ENCODE measurements at places on chromosomes 5 and 9.

GRCh38 chr5:14156650-14157492, 13.7 kb downstream of the TRIO start:
- DNase-seq, result no peak

DNA sequence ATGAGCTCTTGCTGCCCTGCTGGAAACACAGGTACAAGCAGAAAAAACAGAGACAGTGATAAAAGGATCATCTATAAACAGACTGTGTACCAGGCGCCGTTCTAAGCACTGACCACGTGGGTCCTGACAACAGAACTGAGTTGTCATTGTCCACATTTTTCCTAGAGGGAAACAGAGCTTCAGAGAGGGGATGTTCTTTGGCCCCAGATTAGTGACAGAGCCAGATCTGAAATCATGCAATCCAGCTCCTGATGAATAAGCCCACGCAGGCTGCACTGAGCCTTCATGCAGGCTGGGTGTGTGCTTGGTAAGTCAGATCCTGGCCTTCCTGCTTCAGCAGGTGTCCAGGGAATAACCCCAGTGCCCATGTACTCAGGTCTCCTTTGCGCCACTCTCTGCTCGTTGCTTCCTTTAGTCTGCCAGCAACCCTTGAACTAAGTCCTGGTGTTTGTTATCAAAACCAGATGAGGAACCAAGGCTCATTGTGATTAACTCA, 22.8 kb upstream of the TCF7 start:
- DNase-seq, result no peak

GRCh38 chr5:101429241-101429640, 526.2 kb upstream of the ST8SIA4 start:
- DNase-seq, result no peak

DNA sequence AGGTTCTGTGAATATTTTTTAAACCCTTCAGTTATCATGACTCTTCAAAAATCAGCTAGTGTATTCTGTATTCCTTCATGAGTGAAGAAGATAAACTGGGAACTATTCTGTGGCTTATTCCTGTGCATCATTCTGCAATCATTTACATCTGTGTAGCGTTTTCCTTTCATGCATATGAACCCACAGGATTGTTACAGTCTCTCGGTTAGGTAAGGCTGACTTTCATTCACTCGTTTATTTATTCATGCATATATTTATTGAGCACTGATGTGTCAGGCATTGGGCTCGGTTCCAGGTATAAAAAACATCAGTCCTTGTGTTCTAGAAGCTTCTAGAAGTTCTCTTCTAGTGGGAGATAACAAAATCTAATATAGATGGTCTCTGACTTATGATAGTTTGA, 318.4 kb downstream of the MAN2A1 start:
- no peak for DNase-seq

DNA sequence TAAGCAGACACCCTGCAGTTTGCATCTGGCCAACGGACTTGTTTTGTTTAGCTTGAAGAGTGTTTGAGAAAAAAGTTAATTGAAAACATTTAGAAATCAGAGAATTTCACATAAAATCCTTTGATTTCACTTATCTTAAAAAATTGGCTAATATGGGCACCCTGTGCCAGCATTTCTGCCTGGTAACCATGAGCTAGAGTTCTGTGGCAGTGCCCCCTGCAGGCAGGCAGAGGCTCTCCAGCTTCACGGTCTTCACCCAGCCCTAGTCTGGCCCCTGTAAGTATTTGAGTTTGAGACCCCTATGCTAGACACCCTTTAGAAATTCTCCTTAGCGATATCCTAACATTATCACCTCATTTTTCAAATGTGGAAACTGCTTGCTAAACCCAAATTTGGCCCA, 18.8 kb upstream of the FANCC start:
- no peak for DNase-seq

DNA sequence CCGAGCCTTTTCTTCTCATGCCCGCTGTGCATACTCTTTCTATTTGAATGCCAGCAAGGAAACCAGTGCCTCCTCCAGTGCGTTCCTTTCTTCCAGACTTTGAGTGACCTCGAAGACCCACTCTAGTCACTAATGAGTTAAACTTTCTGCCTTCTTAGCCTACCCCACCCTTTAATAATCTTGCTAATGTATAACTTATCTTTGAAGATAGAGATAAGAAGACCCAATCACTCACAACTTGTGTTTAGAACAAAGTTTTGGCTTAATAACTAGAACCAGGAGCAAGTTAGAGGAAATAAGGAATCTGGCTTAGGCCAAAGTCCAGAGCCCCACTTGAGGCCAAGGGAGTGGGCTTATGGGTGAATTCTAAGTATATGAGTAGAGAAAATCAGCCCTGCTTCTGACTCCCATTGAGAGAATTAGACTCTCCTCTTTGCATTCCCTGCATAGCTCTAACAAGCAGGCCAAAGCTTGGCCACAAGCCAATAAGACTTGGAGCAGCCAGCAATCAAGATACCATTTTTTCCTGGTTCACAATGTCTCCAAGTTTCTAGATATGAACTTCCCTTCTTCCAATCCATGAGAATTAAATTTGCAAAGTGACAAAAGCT, 181.5 kb upstream of the PIK3R1 start:
- DNase-seq, result peak; percentile 63

- no peak for DNase-seq
These were observed 70.6 kb downstream of the SPIN1 start for GRCh38 chr9:88458716-88459465.

- DNase-seq, result no peak
These were observed 20.4 kb upstream of the ZBTB43 start for GRCh38 chr9:126784401-126784800.

GRCh38 chr5:76542887-76543690, 80.1 kb downstream of the F2RL2 start:
- no peak for DNase-seq

DNA sequence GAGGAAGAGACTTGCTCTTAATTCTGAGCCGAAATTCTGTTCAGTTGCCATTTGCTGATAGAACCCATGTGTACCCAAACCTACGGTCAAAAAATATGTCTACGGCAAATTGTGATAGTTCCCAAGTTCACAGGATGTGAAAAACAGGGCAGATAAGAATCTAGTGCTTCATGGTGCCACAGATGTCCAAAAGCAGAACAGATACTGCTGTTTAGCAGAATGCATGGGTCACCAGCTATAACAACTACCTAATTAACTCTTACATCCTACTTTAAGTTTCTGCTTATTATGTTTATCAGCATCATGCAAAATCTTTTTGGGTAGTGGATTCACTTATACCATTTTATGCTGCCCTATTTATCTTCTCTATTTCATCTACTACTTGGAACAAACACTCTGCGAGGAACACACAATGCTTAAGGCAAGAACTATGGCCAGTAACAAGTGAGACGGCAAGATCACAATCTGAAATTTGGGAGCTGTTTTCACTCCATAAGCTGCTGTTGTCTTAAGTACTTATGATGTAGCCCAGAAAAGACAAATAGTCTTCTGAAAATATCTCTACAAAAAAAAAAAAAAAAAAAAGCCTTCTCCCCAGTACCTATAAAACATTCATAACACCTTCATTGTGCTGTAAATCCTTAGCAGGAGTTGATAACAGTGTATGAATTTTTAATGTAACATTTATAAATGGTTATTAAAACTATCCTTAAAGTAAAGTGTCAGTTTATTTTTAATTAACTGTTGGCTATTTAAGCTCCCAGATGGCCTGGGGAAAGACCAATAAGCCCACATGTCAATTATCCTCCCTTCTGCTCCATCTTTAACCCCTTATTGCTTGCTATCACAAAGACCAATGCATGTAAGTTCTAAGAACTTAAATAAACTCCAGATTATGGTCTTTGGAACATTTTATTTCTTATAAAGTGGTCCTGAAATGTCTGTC, 232.3 kb downstream of the TLR4 start:
- no peak for DNase-seq

DNA sequence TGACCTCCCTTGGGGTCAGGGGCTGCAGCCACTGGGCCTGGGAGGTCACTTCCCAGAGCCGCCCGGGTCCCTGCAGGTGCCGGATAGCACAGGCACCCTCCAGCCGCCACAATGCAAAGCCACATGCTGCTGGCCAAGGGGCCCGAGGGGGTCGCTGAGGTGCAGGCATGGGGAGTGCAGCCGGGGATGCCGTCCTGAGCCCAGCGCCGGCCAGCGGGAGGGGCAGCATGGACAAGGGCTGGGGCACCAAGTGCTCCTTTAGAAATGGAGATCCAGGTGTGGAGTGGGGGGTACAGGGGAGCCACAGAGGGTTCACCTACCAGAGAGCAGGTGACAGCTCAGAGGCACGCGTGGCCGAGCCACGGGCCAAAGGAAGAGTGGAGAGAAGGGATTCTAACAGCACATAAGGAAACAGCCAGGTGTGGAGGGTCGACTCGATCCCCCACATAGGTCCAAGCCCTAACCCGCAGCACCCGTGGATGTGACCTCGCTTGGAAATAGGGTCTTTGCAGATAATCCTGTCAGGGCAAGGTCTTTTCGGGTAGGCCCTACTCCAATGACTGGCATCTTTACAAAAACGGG, 24.7 kb downstream of the ZDHHC11B start:
- DNase-seq, result no peak

DNA sequence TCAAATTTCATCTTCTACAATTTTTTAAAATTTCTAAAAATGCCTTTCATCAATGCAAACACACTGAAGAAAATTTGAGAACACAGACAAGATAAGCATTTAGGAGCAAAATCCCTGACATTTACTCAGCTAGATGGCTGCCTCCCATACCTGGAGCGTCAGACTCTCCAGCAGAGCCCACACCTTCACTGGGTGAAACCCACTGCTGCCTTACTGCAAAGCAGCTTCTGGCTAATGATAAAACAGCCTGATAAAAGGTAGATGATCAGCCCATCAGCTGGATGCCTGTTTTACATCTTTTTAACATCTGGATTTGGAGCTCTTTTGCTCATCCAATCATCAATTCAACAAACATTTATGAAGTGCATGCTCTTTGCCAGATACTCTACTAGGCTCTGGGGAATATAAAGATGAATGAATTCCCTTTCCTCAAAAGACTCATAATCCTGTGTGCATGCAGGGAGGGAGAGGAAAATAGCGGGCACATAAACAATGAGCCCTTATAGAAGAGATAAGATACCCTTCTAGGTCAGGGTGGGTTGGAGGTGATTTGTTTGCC, 271.2 kb downstream of the SAXO1 start:
- DNase-seq, result no peak
